ENCODE measurements at places on chromosomes 11 and 22. TPM values are rescaled to one million over a fixed set of nuclear protein-coding genes. Genes with fewer than 3 reads are reported as not detected.

DNA sequence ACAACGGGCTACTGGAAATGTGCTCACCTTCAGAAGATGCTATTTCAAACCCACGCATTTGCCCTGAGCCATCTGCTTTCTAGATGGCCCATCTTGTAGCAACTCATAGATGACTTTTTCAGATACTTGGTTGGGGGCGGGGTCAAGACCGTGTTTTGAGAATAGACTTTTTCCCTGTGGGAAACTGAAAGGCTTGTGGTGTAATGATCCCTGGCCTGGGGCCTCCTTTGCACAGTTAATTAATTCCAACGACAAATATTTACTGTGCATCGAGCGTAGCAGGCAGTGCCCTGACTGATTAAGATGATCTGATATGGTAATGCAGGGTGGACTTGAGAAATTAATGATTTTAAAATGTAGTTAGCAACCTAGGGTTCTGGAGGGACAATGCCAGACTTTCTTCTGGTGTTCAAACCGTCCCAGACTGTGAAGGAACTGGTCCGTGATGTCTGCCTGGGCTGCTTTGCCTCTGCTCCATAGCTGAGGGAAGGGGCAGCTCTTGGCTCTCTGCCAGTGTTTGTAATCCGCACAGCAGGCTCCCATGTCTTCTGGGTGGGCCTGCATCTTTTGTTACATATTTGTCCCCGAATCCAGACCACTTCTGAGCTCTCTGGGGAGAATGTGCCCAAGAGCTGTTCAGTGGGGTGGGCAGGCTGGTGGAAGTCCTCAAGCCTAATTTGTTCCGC, 84.8 kb downstream of the ADAMTS15 start:
- peaks cover 25% of the 10 kb centered on the region for H3K4me1 ChIP-seq
- no peaks in the 10 kb centered on the region for H3K27me3 ChIP-seq
- no peaks in the 10 kb centered on the region for H3K36me3 ChIP-seq
- no peak for DNase-seq
- H3K4me3 ChIP-seq = no peak overlapping the region
- H3K27ac ChIP-seq = no peak overlapping the region

DNA sequence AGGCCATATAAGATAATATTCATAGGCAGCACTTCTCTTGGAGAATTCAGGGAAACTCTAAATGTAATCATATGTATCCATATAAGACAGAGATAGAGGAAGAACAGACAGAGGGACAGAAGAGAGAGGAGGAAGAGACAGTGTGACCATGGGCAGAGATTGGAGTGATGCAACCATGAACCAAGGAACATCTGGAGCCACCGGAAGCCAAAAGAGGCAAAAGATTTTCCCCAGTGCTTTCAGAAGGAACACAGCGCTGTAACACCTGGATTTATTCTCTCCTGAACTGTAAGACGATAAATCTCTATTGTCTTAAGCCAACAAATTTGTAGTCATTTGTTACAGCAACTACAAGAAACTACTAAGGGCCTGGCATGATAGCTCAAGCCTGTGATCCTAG, 57.7 kb downstream of the GAB2 start:
- H3K27me3 ChIP-seq = no peaks in the 10 kb centered on the region
- no peak for DNase-seq
- H3K4me3 ChIP-seq = no peak overlapping the region

- DNase-seq = peak; percentile 87
- no peak overlapping the region for H3K4me3 ChIP-seq
- H3K36me3 ChIP-seq = no peaks in the 10 kb centered on the region
- no peaks in the 10 kb centered on the region for H3K27me3 ChIP-seq
- H3K27ac ChIP-seq = peak overlapping the region; percentile 52
Measured at GRCh38 chr11:3939651-3940190, 84.3 kb downstream of the STIM1 start.

- no peaks in the 10 kb centered on the region for H3K27me3 ChIP-seq
- no peak for DNase-seq
- no peak overlapping the region for H3K27ac ChIP-seq
- no peaks in the 10 kb centered on the region for H3K36me3 ChIP-seq
Measured at GRCh38 chr22:38049812-38050619, 7.2 kb upstream of the PICK1 start.

The PTGDR2 gene
- total RNA-seq = 0.62 TPM

The INPP5J gene
- 0.35 TPM for total RNA-seq

DNA sequence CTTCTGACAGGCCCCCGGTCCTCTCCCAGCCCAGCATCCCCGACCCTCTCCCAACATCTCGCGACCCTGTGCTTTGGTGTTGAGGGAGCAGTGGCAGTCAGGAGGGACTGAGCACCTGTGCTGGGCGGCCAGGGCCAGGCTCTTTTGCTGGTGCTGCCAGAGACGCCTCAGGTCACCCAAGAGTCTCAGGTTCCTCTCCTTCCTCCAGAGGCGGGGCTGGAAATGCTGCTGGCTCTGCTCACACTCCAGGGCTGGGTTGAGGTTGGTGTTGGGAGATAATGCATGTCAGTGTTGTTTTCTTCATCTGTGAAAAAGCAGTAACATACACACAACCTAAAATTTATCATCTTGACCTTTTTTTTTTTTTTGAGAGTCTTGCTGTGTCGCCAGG, 1.2 kb upstream of the IGLL1 start:
- DNase-seq = no peak
- H3K4me3 ChIP-seq = no peak overlapping the region
- no peaks in the 10 kb centered on the region for H3K36me3 ChIP-seq
- H3K4me1 ChIP-seq = no peaks in the 10 kb centered on the region

The TBX10 gene
- not detected for total RNA-seq

- peaks cover 2% of the 10 kb centered on the region for H3K27me3 ChIP-seq
- H3K36me3 ChIP-seq = no peaks in the 10 kb centered on the region
- no peak for DNase-seq
- no peaks in the 10 kb centered on the region for H3K4me1 ChIP-seq
- H3K4me3 ChIP-seq = no peak overlapping the region
Measured at GRCh38 chr11:117127171-117127901, 16.8 kb upstream of the PAFAH1B2 start.

The GAL3ST1 gene
- total RNA-seq = 3.0 TPM

Measured in muscle of leg (tissue), 16 donors.